Stomach (tissue), 19 donors: ENCODE measurements at places on chromosomes 3 and 15. TPM values are rescaled to one million over a fixed set of nuclear protein-coding genes. Genes with fewer than 3 reads are reported as not detected.

DNA sequence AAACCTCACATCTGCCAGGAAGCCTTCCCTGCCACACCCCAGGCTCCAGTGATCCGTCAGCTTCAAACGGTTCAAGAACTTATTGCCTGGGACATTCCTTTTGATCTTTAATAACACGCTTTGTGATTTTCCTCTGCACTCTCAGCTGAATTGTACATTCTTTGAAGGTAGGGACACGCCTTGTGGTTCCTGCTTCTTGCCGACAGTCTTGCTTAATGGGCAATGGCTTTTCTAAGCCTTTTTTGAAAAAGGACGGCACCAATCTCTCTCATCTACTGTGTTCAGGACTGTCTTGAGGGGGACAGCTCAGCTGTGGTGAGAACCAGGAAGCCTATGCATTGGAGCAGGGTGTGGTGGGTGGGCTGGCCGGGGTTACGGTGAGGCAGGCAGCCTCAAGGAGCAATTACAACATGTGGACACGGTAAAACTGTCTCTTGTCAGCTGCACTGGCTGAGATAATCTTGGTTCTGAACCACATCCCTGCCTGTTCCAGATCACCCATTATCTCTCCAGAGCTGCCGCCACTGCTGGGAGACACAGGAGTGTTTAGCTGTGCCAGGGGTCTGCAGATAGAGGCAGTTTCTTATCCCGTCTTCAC, 46.0 kb upstream of the GLCE start:
- DNase-seq = no peak
- no peaks in the 10 kb centered on the region for H3K27me3 ChIP-seq
- H3K36me3 ChIP-seq = no peaks in the 10 kb centered on the region
- H3K4me1 ChIP-seq = no peaks in the 10 kb centered on the region
- no peak overlapping the region for H3K27ac ChIP-seq
- no peak overlapping the region for H3K4me3 ChIP-seq

GRCh38 chr15:95298729-95299128, 1031.8 kb upstream of the NR2F2 start:
- H3K4me1 ChIP-seq = peaks cover 27% of the 10 kb centered on the region
- H3K27me3 ChIP-seq = no peaks in the 10 kb centered on the region
- H3K27ac ChIP-seq = no peak overlapping the region
- no peaks in the 10 kb centered on the region for H3K36me3 ChIP-seq

DNA sequence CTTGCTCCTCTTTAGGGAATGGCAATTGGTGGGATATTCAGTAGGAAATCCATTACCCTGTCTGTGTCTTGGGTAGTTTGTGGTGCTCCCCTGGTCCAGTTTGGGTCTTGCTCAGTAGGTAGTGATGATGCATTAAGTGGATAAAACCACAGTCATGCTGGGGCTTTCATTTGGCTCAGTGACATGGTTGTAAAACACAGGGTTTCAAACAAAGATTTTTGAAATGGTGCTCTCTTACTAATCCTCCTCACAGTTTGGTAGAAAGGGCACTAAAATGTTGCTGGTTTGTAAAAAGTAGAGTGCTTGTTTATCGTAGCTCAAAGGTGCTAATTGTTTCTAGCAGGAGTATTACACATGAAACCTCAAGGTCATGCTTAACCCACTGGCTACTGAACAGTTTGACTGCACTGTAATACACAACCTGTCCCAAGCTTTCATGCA, 22.9 kb downstream of the BBX start:
- H3K27ac ChIP-seq = no peak overlapping the region
- H3K27me3 ChIP-seq = no peaks in the 10 kb centered on the region
- no peak overlapping the region for H3K4me3 ChIP-seq
- H3K36me3 ChIP-seq = no peaks in the 10 kb centered on the region
- no peak for DNase-seq
- H3K4me1 ChIP-seq = no peaks in the 10 kb centered on the region

WDR6 gene
- 151 TPM for total RNA-seq

- H3K4me3 ChIP-seq = no peak overlapping the region
- no peaks in the 10 kb centered on the region for H3K36me3 ChIP-seq
- DNase-seq = peak; percentile 75
- peaks cover 50% of the 10 kb centered on the region for H3K4me1 ChIP-seq
Measured at GRCh38 chr3:141366285-141367037, 1.8 kb upstream of the ZBTB38 start.

SLC24A5 gene
- total RNA-seq = not detected
